ENCODE measurements at places on chromosomes 2 and 18.

DNA sequence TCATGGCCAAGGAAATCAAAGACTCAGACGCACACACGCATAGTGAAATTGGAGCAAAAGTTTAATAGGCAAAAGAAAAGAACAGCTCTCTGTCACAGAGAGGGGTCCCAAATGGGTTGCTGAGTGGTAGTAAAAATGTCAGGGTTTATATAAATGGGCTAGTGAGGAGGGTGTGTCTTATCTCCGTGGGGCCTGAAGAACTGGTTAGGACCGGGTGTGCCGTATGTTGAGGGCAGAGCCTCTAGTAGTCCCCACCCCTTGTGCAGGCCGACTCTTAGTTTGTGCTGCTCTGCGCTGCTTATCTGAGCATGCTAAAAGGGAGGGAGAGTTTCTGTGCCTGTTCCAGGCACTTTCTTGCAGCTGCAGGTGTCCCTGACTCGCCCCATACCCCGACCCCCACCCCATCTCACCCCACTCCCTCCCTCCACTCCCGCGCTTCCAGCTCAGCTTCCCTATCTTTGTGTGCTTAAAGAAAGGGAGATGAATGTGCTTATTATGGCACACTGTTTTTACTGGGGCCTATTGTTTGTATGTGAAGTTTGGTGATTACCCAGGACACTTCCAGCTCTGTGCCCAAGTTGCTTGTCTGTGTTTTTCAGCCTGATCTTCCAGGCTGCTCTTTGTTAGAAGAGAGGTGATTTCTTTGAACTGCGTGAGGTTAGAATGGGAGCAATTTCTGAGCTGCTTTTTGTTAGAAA is 167.4 kb downstream of the SPAG16 start:
- DNase-seq, result no peak

DNA sequence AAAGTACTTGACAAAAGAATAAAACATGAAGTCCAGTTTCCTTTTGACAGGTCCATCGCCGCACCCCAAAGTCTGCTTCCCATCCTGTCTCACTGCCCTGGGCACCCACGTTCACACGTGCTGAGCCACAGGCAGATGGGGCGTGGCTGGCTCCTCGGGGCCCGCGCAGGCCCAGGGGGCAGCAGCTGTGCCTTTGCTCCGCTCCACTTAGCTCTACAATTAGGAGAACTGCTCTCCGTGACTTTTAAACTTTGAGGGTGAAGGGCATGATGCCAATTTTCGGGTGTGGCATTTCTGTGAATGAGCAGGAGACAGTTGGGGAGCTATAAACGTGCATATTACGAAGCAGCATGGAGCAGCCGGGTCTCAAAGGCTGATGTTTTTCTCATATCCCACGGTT is 152.4 kb downstream of the TDRD15 start:
- DNase-seq, result no peak

DNA sequence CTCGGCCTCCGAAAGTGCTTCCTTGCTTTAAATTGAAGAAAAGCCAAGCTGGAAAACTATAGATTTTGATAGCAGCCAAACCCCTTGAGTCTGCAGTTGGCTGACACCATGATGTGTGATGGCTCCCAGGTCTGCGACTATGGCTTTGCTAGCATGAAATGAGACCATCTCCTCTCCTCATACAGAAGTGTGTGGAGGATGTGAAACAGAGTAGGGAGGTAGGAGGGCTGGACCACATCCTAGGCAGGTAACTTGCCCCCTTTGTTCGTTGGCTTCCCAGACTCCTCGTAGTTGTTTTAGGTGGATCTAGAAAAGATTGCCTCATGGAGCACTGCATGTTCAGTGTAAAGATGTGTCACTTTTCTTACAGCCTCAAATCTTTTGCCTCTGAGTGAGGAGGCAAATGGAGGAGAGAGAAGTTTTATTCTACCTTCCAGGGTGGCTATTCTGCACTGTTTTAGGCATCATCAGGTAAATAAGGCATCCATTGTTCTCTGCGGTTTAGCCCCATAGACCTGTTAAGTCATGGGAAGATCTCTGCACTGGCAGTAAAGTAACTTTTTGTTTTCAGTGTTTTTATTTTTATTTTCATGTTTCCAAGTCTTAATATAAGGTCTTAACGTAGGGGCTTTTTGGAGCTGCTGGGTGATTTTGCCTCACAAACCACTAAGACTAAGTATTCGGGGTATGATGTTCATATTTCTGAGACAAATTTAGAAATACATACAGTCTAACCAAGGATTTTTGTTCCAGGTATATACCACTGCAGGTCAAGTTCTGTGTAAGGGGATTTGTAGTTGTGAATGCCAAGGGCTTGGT is 40.1 kb downstream of the MGAT5 start:
- no peak for DNase-seq

DNA sequence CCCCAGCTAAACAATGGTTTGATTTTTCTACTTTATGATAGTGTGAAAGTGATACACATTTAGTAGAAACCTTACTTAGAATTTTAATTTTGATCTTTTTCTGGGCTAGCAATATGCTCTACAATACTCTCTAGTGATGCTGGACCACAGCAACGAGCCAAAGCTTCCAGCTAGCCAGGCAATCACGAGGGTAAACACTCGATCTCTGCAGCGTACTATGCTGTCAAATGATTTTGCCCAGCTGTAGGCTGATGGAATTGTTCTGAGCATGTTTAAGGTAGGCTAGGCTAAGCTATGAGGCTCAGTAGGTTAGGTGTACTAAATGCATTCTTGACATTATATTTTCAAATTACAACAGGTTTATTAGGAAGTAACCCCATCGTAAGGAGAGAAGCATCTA is 207.5 kb downstream of the LRRTM4 start:
- DNase-seq, result no peak

GRCh38 chr2:233088972-233089345 is 28.8 kb downstream of the INPP5D start:
- DNase-seq, result no peak

GRCh38 chr2:148742373-148742772 is 97.8 kb downstream of the EPC2 start:
- no peak for DNase-seq

GRCh38 chr2:215826376-215826775 is 187.0 kb downstream of the MREG start:
- DNase-seq, result no peak

GRCh38 chr2:225008935-225009334 is 33.3 kb downstream of the DOCK10 start:
- no peak for DNase-seq

DNA sequence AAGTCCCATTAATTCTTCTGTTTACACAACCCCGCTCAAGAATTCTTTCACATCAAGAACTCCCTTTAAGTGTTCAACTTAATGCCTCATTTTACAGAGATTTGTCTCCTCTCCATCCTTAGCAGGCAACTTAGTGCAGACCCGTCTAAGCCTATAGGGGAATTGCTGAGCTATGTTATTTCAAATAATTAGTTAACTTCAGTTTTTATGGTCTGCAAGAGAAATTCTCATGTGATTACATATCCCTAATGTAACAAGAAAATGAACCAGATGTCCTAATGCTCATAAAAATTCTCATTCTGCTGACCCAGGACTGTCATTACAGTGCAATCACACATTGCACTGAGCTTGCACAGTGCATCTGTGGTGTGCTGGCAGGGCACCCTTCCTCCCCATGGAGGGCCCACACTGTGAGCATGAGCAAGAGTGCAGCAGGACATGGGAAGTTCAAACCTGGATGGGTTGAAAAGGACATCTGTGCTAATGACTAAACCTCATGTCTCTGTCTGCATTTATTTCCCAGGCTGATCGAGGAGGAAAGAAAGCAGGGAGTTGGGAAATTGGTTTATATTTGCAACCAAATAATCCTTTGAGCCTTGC is 97.1 kb downstream of the COL5A2 start:
- DNase-seq, result peak; percentile 59

- DNase-seq, result no peak
These were observed 78.6 kb downstream of the HAUS1 start for GRCh38 chr18:46182633-46183358.

DNA sequence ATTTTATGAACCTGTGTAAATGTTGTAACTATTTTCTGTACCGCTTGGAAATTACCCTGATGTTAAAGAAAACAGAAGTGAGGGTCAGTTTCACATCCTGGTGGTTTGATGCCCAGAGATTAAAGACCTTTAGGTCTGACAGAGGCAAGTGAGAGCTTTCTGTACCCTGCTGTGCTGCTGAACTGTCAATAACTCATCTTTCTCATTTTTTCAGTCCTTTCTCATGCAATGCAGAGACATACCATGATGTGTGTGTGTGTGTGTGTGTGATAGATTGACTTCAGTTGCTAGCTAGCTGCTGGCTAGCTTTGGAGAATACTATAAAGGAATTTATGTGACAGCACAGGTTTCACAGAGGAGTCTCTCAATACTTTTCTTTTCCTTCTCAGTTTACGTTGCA is 2025.6 kb upstream of the LRRTM1 start:
- no peak for DNase-seq

DNA sequence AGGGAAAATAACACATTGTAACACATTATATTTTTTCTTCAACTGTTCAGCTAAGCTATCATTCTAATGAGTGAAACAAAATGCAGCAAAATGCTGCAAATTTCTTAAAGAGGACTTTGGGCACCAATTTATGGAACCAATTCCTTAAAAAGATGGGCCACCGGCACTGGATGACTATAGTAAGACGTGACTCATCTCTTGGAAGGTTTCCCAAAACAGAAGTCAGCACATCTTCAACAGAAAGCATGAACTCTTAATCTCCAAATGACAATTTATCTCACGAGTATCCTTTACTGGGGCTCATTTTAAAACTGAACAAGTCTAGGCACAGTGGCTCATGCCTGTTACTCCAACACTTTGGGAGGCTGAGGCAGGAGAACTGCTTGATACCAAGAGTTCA is 213.4 kb downstream of the CDH20 start:
- DNase-seq, result peak; percentile 66

DNA sequence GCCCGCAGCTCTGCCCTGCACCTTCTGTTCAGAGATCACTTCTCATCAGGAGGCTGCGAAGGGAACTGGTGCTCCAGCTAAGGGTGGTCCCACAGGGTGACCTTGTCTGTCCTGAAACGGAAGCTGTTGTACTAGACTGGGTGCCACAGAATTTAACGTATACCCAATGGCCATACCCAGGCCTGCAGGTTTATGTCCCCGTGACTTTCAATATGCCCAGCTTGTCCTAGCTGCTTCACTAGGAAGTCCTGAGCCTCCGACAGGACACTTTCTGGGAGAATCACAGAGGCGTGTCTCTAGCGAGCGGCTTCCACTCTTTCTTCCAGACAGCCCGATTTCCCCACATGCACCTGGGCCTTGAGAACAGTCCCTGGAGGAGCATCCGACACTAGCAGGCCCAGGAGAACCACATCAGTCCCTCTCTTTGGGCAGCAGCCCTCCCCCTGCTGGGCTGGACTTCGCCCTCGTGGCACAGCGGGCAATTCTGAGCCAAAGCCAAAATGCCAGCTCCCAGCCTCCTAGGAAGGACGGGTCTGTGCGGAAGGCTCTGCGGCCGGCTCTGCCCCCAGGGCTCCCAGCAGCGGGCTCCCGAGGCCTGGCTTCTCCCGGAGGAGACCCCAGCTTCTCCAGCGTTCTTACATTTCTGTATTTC is 91.9 kb upstream of the OTOS start:
- no peak for DNase-seq
